ENCODE measurements at places on chromosomes 7 and 10.
A peak's percentile ranks its signal among the peaks of the same experiment; 100 is the strongest.

- no peak for DNase-seq
Observed at GRCh38 chr7:108614896-108615295, 45.2 kb downstream of the DNAJB9 start.

DNA sequence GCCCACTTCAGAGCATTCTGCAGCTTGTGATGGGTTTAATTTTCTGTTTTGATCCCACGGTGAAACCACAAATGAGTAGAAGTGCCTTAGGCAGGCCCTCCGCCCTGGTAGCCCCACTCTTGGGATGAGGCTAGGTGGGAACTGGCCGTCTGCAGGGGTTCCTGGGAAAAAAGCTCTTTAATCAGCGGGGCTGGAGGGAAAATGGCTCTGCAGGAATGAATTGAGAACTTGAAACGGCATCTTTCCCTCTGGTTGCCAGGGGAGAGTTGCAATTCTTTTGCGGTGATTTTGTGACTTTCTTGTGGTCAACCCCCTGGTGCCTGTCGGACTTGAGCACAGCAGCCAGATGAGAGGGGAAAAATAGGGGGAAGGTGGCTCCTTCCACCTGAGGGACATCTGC lies 32.7 kb downstream of the COL26A1 start:
- DNase-seq: no peak

DNA sequence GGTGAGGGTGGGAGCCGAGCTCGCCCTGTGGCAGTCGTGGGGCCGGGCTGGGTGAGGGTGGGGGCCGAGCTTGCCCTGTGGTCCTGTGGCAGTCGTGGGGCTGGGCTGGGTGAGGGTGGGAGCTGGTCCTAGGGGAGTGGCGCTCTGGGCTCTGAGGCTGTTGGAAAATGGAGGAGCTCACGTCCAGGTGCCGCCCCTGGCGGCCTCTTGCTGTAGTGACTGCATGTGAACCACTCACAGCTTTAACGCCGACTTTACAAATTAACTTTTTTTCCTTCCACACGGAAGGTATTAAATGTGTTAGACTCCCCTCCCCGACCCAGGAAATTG lies 312.6 kb downstream of the WDR37 start:
- peak; percentile 21 for DNase-seq

- no peak for DNase-seq
Observed at GRCh38 chr10:20485554-20485953, 411.6 kb downstream of the NEBL start.

GRCh38 chr7:37455081-37455480 lies 6.4 kb upstream of the ELMO1 start:
- no peak for DNase-seq

DNA sequence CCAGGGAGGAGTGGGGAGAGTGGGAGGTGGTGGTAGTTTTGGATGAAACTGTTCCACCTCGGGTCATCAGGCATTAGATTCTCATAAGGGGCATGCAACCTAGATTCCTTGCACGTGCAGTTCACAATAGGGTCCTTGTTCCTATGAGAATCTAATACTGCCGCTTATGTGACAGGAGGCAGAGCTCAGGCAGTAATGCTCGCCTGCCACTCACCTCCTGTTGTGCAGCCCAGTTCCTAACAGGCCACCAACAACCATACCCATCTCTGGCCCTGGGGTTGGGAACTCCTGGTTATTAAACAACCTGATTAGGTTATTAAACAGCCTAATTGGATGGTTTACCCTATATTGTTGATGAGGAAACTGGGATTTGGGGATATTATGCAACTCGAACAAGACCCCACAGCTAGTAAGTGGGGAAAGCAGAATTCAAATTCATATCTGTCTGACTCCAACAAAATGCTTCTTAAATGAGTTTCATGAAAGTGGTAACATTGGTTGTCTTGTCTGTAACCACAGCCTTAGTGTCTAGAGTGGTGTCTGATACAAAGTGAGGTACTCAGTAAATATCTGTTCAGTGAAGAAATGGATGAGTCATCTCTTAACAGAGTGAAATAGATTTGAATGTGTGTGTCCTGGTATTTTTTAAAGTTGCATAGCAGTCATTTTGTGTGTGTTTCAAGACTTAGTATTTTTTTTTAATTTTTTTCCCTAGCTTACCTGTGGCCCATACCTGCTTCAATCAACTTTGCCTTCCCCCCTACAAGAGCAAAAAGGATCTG lies 101.6 kb downstream of the HECTD2 start:
- no peak for DNase-seq

- DNase-seq: no peak
Observed at GRCh38 chr7:106681815-106682495, 21.0 kb upstream of the CCDC71L start.

GRCh38 chr7:140923358-140924006 lies 1.2 kb downstream of the BRAF start:
- DNase-seq: peak; percentile 43

GRCh38 chr10:1644191-1644711 lies 93.1 kb downstream of the ADARB2 start:
- no peak for DNase-seq

GRCh38 chr7:114412548-114412947 lies 2.1 kb upstream of the FOXP2 start:
- no peak for DNase-seq

DNA sequence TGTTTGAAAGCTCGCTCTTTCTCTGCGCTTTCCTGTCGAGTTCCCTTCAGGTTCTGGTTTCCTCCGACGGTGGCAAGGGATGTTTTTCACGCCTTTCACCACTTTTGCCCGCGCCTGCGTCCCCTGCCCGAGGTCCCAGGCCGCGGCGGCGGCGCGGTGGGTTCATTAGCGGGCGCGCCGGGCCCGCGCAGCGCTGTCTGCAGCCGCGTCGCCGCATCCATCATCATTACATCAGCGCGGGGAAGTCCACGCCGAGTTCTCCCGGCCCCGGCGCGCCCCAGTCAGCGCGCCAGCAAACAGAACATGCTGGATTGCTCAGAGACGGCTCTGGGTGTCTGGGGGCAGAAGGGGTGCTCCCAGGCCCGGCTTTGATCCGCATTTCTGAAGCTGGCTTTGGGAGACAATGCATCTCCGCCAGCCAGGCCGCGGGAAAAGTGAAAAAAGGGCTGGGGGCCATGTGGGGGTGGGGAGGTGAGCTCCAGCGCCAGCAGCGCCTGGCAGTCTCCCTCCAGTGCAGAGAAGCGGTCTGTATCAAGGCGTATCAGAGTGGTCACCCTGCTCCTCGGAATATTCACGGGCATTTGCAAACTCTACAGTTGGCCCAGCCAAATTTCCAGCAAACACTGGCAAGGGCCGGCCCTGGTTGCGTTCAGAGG lies 8.9 kb downstream of the GLI3 start:
- DNase-seq: no peak

DNA sequence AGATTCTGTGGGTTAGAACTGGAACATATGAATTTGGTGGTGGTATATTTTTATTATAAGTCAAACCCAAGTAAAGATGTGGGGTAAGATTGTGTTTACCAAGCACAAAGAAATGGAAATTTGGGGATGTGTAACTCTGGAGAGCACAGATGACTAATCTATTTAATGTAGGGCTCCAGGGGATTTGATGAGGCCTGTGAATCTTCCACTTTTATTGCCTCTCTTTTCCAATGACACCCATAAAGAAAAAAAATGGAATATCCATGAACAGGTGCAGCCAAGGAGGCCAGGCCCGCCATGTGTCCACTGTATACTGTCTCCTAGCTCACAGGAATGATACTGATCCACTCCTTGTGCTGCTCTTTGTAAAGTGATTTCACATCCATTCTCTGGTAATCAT lies 2.8 kb downstream of the SRGN start:
- DNase-seq: no peak

GRCh38 chr7:115009736-115010440 lies 88.0 kb downstream of the MDFIC start:
- no peak for DNase-seq

DNA sequence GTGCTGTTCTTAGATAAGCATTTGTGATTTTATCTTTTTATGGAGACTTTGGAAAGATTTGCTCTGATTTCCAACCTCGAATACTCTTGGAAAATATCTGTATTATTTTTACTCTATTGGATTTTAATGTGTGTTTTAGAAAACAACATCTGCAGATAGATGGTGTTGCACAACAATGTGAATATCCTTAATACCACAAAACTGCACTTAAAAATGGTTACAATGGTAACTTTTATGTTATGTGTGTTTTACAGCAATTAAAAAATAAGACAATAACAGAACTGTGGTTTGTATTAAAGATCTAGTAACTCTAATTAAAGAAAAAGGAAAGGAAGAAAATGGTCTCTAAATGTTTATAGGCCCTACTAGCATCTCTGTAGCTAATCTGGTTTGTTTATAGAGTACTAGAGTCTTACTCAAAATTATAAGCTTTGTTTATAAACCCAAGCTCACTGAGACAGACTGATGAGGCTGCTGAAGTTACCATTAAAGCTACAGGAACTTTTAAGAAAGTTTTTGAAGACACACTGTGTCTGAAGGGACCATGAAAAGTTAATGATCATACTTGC lies 74.6 kb upstream of the CC2D2B start:
- no peak for DNase-seq

DNA sequence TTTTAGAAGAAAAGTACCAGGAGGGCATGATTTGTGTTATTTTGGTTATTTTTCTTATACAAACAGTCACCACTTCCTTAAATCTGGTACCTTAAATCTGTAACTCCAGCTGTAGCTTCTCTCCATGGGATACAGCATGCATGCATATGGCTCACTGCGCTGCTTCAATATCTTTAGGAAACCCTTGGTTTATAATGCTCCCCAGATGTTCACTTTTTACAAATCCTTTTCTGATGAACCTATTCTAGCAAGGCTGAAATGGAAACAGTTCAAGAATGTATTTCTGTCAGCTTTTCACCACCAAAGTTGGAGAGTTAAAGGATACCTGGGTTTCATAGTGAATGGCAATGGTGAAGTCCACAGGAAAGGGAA lies 50.9 kb downstream of the LAMB4 start:
- no peak for DNase-seq

DNA sequence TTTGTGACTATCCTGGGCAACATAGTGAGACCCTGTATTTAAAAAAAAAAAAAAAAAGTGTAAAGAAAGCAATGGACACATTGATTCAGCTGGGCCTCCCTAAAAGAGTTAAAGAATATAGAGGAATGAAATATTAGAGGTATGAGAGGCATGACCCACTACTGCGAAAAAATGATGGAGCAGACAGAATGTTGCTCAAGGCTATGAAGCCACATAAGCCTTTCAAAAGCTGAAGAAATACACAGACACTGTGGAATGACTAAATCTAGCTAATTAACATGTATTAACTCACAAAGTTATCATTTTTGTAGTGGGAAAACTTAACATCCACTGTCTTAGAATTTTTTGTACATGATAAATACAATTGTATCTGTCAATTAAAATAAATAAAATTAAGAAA lies 107.3 kb downstream of the HGF start:
- no peak for DNase-seq

DNA sequence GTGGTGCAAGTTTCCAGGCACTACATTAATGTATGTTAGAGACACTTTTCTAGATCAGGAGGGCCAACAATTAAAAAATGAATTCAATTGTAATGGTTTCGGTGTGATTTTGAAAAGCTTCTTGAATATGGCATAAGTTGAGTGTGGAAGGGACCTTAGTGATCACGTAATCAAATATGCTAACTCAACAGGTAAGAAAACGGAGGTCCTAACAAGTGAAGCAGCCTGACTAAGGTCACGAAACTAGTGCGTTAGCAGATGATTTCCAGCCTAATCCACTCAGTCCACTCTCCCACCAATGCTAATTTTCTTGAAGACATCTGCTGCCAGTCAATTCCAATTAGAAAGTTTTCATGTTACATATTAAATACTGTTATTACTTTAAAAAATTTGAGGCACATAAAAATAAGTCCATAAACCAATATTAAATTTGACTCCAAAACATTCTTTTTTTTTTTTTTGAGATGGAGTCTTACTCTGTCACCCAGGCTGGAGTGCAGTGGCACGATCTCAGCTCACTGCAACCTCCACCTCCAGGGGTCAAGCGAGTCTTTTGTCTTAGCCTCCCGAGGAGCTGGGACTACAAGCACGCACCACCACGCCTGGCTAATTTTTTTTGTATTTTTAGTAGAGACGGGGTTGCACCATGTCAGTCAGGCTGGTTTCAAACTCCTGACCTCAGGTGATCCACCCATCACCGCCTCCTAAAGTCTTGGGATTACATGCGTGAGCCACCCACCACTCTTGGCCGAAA lies 2.3 kb upstream of the RSBN1L start:
- no peak for DNase-seq

GRCh38 chr10:24128066-24128730 lies 80.7 kb upstream of the KIAA1217 start:
- no peak for DNase-seq

- DNase-seq: no peak
Observed at GRCh38 chr10:114340816-114341215, 63.5 kb downstream of the AFAP1L2 start.

- no peak for DNase-seq
Observed at GRCh38 chr7:140345426-140345825, 52.9 kb downstream of the SLC37A3 start.

- DNase-seq: no peak
Observed at GRCh38 chr10:132078746-132079345, 13.1 kb downstream of the JAKMIP3 start.

GRCh38 chr10:103648636-103649532 lies 155.4 kb downstream of the NEURL1 start:
- DNase-seq: no peak

- no peak for DNase-seq
Observed at GRCh38 chr10:112052166-112052565, 131.4 kb downstream of the GPAM start.

- DNase-seq: no peak
Observed at GRCh38 chr7:117152213-117153007, 170.4 kb downstream of the WNT2 start.

- DNase-seq: no peak
Observed at GRCh38 chr7:138907850-138908249, 73.3 kb downstream of the KIAA1549 start.

All from putamen (tissue), 1 donor.